ENCODE measurements at places on chromosomes 1 and 21.
A peak's percentile ranks its signal among the peaks of the same experiment; 100 is the strongest.

GRCh38 chr1:174956976-174957375 lies 42.8 kb upstream of the CACYBP start:
- DNase-seq: no peak

DNA sequence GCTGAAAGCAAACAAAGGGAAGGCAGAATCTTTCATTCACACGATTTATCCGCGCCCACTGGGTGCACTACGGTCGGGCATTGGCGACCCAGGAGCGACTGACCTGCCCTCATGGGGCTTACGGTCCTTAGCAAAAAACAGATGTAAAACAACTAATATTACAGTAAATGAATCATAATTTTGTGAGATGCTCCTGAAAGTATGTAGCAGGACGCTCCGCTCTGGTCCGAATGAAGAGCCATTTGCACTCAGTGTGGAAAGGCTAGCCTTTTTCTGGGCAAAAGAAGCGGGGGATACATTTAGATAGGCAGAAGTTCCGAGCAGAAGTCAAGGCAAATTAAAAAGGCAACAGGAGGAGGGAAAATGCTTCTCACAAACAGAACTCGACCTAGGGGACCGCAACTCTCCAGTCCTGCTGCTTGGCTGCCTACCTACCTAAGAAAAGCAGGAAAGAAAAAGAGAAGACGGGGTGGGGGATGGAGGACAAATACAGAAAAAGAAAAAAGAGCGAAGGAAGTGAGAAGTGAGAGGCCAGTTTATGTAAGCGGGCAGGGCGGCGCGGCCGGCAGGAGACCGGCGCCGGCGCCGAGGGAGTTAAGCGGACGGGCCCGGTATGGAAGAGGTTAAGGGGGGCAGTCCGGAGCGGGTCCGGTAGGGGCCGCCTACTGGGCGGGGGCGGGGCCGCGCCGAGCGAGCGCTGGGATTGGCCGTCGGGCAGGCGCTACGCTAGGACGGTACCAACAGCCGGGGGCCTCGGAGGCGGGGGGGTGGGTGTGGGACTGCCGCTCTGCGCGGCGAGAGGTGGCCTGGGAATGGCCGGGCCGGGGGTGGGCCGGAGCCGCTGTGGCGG lies at the start of gene FAM20B:
TSS of gene FAM20B (plus strand) at position 770 of the 850 bp plus-strand sequence. CDS start 17,954 bp downstream, outside the sequence.
- DNase-seq: peak; percentile 99

GRCh38 chr1:171055966-171056643 lies 34.6 kb upstream of the FMO3 start:
- no peak for DNase-seq

- peak; percentile 87 for DNase-seq
Measured at GRCh38 chr1:161082996-161083747, 6.2 kb downstream of the NECTIN4 start.

- peak; percentile 79 for DNase-seq
Measured at GRCh38 chr1:12636098-12636950, 7.6 kb upstream of the AADACL4 start.

DNA sequence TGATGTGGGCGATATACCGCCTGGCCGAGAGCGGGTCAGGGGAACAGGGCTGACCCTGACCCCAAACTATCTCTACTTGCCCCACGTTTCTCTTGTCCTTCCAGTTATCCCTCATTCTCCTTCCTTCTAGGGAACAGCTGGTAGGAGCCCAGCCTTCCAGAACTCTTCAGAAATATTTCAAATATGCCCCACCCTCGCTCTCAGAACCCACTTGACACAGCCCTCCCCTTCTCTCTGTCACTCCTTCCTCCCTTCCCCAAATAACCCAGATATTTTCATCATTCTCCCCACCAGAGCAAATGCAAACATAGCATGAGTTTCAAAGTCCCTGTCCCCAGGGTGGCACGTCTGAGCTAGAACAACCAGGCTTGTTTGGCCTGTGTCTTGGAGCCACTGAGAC lies 1.1 kb downstream of the CACNA1S start:
- no peak for DNase-seq

DNA sequence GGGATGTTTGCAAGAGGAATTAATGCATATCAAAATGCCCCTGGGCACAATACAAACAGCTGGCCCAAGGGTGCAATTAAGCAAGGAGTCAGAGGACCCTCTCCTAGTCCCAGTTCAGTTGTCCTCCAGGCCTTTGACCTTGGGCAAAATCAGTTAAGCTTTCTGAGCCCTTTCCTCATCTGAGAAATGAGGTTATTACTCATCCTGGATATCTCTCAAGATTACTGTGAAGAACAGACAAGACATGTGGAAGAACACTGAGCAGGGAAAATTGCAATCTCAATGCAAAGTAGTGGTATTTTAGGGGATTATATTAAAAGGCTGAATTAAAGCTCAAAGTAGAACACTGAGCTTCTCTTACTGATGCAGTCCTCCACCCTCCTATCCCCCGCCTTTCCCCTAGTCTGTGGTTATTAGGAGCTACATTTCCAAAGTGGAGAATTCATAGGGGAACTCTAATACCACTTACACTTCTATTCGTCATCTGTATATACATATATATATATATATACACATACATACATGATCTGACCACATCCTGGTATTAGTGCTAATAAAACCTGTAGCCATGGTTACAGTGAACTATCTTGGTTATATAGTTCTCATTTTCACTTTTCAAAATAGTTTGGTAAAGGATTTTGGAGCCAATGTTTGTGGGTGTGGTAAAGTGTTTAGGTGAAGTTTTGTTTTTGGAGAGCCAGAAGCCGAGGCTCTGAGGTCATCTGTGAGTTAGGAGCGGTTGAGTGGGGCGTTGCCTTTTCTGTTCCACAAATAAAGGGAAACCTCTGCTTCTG lies 18.1 kb downstream of the KIAA0040 start:
- no peak for DNase-seq

DNA sequence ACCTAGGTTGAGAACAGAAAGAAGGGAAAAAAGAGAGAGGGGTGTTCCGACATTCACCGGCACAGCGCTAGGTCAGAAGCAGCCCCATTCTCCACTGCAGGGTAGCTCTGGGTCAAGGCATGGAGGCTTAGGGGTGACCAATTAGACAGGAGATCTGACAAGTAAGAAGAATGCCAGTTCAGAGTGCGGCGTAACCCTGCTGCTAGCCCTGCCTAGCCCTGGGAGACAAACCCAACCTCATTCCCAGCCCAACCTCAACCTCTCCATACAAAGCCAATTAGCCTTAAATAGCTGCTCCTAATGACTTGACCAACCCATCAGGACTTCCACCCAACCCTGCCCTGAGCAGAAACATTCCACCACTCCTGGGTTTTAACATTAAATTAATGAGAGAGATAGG lies 3.4 kb downstream of the PRELP start:
- DNase-seq: no peak

GRCh38 chr1:6499296-6499695 lies 7.8 kb upstream of the PLEKHG5 start:
- no peak for DNase-seq

DNA sequence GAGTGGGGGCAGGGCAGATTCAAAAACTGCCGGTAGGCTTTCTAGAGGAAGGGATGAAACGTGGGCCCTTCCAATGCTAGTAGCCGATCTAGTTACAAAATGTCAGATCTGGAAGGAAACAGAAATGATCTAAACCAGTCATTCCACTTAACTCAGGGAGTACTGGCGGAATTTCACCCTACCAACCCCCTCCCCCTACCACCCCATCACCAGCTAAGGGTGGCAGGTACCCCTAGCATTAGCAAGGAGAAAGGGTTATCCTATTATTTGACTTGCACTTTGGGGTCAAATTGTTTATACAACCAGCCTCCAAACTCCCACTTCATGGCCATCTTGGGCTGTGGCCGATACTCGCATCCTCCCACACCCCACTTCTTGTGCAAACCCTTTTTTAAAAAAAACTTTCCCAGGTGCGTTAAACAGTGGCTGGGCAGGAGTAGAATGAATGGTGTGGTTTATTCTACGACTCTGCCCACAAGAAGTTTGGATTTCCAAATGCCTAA lies 644 bp upstream of the MRPL24 start:
- no peak for DNase-seq
